Thoracic aorta (tissue), 2 donors: ENCODE measurements at places on chromosomes 2 and 18.

GRCh38 chr2:102483086-102483485 is 10.1 kb downstream of the SLC9A4 start:
- no peak for DNase-seq

DNA sequence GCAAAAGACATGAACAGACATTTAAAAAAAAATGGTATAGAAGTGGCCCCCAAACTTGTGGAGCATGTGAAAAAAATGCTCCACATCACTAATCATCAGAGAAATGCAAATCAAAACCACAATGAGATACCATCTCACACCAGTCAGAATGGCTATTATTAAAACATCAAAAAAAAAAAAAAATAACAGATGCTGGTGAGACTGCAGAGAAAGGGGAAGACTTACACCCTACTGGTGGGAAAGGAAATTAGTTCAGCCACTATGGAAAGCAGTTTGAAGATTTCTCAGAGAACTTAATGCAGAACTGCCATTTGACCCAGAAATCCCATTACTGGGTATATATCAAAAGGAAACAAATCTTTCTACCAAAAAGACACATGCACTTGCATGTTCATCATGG is 164.8 kb downstream of the RIT2 start:
- DNase-seq: no peak

DNA sequence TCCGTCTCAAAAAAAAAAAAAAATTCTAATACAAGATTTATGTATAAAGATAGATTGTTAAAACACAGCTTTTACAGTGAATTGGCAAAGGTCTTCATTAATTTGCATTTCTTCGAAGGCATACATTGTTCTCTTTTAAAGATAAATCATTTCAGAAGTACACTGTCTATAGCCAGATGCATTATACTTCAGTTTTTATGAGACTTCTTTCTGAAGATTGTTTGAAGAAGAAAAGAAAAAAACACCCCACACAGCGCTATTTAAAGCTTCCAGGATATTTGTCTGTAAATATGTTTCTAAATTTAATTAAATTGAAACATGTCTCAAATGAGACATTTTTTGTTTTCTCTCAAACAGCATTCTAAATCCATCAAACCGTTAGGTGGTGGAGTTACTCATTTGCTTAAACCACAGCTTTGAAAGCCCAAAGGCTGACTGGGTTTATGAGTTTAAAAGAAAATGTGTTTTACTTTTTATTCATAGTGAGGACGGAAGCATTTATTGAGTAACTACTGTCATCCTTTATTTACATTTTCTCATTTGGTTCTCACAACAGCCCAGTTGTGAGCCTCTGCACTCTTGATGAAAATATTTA is 42.4 kb upstream of the C1GALT1C1L start:
- DNase-seq: no peak

DNA sequence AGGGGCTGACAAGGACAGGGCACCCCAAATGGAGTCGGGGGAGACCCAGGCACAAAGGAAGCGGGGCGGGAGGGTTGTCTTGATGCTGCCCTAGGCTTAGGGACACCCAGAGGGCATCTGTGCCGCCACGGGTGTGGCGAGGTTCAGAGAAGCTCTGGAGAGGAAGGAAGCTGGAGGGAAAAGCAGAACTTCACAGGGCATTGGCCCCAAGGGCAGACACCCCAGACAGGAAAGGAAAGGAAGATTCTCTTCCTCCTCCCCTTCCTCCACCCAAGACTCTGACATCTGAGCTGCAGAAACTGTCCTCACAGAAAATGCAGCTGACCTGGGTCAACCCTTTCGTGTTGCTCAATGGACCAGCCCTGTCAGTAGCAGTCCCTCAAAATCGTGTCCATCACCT is 25.6 kb downstream of the DNMT3A start:
- no peak for DNase-seq

GRCh38 chr2:51350100-51350499 is 318.2 kb upstream of the NRXN1 start:
- no peak for DNase-seq

DNA sequence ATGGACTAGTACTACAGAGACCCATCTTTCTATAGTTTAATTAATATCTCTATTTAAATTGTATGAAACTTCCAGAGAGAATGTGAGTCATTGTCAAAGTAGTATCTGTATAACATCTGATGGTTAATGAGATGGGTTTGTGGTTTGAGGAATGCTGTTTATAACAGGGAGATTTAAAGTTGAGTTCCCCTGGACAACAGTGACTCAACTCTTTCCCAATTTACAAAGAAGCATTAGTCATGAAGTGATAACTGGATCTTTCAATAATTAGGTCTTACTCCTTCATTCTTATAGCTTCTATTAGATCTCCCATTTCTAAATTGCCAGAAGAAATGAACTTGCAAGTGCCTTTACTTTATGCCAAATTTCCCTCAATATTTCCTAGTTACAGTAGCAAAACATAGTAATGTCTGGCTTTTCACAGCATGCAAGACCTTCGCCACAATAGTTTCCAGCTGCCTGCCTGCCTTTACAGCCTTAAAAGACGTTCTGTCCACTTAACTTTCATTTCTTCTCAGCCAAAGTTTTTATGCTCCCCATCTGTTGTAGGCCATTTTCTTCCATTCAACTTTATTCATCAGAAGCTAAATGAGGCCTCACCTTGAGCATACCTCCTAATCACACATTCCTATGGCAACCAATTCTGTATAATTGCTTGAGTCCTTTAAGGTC is 47.7 kb upstream of the WDR75 start:
- DNase-seq: no peak

DNA sequence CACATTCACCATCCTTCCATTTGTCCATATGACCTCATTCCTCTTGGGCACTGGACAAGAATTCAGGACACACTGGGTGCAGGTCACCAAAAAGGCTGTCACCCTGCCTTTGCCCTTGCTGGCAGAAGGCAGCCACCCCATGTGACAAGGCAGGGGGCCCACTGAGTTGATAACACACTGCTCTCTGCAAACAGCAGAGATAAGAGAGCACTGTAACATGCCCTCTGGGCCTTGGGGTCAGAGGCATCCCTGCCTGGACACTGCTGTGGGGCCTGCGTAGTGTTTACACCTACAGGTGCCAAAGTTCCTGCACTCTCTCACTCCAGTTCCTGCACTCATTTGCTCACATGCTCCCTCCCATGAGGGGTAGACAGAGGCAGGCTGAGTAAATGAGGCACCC is 344.7 kb upstream of the TCF4 start:
- no peak for DNase-seq

- no peak for DNase-seq
Observed at GRCh38 chr2:17916584-17916983, 38.1 kb downstream of the KCNS3 start.

DNA sequence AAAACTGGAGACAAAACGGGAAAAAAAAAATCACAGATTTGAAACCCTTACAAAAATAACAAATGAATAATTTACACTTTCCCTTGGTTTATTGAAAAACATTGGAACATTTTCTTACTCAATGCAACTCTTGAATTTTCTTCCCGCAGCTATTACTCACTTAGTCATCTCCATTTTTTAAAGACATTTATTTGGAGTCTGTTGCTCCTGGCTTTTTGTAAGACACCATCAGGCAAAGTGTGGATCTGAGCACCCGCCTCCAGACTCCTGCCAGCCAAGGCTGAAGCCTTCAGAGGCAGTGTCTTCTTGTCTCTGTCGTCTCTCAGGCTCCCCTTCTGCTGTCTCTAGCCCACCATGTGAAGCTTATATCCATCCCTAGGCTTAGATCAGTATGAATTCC is 46.2 kb downstream of the TRIB2 start:
- no peak for DNase-seq

GRCh38 chr2:189527812-189528592 is 52.6 kb downstream of the SLC40A1 start:
- DNase-seq: no peak

DNA sequence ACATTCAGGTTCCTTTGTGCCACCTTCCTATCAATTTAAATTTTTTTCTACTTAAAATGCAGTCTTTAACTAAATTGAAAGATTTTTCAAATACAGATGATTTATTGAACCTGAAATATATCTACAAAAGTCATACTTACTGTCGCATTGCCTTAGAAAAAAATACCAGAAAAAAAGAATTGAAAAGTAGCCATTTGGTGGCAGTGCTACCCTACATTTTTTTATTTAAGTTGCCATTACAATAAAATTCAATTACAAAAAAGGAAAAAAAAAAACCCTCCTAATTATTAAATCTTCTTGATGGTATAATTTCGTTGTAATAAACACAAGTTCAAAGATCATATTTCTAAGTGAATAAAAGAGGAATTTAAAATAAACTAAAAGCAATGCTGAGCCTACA is 43.4 kb downstream of the DSC3 start:
- DNase-seq: no peak

DNA sequence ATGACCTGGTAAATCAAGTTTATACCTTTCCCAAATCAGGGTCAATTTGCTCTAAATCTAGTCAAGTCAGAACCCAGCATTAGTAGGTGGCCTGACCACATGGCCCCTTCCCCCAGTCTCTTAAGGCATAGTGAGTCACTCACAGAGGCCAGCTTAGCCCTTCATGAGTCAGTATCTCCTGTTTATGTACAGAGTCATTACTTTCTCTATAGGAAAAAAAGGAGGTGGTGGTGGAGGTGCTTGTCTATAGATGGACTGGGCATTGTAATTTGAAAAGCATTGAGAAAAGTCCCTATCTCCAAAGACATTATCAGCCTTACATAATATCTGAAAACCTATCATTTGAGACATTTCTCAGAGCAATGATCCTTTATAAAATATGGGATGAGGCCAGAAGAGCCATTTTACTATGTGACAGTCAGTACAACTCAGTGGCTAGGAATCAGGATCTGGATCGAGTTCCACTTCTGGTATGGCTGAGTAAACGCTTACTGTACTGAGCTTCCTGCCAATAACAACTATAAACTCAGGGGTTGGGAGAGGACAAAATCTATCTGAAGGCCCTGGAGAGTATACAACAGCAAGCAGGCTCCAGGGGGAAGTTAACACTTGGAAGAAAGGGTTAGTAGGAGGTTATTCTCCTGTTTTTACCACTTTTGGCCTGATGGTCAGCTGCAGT is 22.5 kb upstream of the SIGLEC15 start:
- peak; percentile 22 for DNase-seq

DNA sequence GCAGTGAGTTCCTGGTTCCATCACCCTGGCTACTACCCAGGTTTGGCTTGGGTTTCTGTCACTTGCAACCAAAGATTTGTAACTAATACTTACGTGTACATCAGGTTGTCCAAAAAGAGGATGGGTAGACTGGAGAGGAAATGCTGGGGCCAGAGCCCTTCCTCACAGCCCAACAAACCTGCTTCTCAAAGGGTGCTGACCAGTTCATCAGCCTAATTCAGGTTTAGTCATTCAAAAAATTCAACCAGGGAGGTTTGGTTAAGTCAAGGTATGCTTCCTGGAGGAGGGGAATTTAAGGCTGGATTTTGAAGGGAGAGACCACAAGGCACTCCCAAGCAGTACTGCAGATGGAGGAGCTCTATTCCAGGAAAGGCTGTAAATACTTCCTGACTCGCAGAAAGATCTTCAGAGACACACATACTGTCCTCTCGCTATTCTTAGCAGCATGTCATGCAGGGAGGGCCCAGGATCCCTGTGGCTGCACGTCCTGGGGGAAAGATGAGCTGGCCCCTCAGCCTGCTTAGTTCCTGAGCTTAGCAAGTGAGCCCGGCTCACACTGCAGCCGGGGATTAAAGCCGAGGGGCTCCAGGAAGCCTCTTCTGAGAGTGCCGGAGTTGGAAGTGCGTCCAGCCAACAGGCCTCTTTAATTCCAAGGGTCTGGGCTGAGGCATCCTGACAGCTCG is 40.0 kb upstream of the BIN1 start:
- no peak for DNase-seq

DNA sequence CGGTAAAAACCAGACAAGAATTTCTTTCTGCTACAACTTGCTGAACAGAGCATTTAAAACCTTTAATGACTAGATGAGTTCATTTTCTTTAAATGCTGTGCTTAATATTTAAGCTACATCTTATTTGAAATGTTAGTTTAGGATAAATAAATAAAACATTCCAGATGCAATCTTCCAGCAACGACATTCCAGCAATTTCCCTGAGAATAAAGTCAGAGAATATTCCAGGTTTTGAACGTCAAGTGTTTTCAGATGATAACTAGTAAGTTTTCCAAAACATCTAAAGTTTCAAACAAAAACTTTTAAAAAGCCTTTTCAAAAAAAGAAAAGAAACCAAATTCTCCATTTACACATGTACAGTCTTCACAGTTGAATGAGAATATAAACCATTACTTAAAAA is 104.8 kb downstream of the PPP1R1C start:
- DNase-seq: no peak

- no peak for DNase-seq
Observed at GRCh38 chr2:2871480-2872308, 505.9 kb downstream of the EIPR1 start.

GRCh38 chr2:46411245-46411641 is 68.1 kb upstream of the TMEM247 start:
- DNase-seq: no peak

- DNase-seq: no peak
Observed at GRCh38 chr18:55515941-55516710, 71.9 kb downstream of the TCF4 start.

GRCh38 chr2:171966235-171966634 is 33.5 kb upstream of the METAP1D start:
- no peak for DNase-seq

GRCh38 chr2:45438872-45439665 is 172.0 kb downstream of the SRBD1 start:
- no peak for DNase-seq

- no peak for DNase-seq
Observed at GRCh38 chr2:64604155-64604554, 49.6 kb downstream of the SERTAD2 start.

DNA sequence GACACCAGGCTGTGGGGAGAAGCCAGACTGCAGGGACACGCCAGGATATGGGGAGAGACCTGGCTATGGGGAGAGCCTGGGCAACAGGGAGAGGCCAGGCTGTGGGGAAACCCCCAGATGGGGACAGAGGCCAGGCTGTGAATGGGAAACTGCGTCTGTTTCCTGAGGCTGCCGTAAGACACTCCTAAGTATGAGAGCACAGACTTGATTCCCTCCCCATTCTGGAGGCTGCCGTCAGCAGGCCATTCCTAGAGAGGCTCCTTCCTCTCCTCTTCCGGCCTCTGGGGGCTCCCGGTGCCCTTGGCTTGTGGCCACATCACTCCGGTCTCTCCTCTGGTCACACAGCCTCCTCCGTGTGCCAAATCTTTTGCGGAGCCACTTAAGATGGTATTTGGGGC is 32.3 kb downstream of the ADI1 start:
- no peak for DNase-seq

DNA sequence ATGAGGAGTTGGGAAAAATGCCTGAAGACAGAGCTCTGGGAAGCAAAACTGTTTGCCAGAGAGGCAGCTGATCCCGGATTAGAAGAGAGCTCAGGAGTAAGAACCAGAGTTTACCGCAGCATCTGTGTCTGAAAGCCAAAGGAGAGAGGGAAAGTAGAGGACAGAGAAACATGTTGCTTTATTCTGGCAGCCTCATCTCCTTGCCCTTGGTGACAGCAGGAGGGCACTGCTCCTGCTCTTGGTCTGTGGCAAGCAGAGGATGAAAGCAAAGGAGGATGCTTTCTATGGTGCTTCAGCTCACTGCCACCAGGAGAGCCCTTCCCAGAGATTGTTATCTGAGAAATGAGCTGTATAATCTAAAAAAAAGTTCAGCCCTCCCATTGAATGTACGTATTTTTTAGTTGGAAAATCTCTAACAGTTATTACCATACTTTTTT is 7.7 kb downstream of the SLC1A4 start:
- DNase-seq: no peak

- no peak for DNase-seq
Observed at GRCh38 chr2:86671337-86671981, 47.8 kb upstream of the RNF103 start.
